ENCODE measurements at places on chromosomes 3 and 15. TPM values are rescaled to one million over a fixed set of nuclear protein-coding genes. Genes with fewer than 3 reads are reported as not detected.

DNA sequence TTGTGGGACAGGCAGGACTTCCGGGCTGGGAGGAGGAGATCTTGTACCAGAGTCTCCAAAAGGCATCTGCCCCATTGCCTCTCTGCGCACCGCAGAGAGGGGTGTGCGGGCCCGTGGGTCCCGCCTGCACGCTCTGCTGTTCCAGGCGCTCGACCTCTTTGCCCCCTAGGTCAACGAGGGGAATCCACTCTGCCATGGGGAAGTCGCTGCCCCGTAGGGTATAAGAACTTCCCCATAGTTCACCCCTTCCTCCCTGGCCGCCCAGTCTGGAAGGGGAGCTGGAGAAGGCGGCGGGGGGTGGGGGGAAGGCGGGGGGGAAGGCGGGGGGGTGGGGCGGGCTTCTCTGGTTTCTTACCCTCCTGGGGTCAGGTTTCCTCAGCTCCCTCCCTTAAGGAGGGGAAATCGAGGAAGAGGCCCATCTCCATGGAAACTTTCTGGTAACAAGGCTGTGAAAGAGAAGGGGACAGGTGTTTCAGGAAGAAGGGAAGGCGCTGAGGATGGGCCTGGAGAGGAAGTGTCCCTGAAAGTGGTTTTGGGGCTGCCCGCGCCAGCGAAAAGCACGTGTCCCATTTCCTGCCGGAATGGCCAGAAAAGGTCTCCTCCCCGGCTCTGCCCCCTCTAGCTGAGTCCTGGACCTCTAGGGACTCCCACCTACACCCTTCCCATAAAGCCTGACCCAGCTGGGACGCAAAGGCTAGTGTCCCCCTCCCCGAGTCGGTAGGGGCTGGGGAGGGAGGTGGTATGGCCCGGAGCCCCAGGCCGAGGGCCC, 27.5 kb downstream of the NR1I2 start:
- DNase-seq = no peak

DNA sequence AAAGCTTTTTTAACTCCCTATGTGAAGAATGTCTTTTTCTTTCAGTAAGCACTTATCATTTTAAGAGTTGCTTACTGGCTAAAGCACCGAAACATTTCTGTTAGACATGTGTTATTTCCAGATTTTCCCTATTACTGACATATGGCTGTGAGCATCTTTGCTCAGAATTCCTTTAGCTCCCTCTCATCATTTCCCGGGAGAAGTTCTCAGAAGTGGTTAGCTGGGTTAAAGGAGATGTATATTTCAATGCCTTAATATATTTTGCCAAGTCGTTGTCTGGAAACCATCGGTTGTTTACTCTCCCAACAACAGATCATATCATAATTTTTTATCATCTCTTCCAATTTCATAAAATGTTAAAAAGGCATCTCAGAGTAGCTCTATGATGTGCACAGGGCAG, 396.5 kb downstream of the OCA2 start:
- DNase-seq = no peak

DNA sequence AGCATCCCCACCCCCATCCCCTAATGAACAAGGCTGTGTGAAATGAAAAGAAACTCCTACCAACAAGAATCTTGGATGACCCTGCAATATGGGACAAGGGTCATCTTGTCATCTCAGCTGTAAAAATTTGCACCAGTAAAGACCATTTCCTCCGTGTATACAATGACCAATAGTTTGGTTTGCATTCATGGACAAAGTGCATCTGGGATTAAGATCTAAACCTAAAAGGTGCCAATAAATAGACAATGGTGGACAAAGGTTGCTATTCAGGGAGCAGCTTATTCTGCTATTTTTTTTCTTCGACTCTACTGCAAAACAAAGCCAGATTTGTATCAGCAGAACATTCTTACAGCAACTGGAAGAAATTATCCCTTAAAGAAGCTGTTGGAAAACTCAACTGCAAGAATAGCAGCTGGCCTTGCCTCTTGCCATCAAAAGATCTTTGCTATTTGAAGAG, 8.0 kb downstream of the MGLL start:
- no peak for DNase-seq

DNA sequence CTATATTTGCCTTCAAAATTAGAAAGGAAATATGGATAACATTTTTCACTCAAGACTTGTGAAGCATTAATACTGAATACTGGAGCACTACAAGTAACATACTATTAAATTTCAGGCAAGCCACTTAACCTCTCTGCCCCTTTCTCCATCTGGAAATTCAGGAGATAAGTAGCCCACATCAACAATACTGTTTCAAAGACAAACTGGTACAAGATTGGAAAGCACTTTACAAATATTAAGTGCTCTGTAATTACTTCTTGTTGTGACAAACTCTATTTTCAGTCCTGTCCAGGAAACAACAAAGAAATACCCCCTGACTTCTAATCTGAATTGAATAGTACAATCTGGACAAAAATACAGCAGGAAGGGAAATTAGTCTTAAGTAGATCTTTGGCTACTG, 49.3 kb downstream of the TMEM212 start:
- no peak for DNase-seq

GRCh38 chr15:57436961-57437360, 60.7 kb downstream of the CGNL1 start:
- DNase-seq = no peak

DNA sequence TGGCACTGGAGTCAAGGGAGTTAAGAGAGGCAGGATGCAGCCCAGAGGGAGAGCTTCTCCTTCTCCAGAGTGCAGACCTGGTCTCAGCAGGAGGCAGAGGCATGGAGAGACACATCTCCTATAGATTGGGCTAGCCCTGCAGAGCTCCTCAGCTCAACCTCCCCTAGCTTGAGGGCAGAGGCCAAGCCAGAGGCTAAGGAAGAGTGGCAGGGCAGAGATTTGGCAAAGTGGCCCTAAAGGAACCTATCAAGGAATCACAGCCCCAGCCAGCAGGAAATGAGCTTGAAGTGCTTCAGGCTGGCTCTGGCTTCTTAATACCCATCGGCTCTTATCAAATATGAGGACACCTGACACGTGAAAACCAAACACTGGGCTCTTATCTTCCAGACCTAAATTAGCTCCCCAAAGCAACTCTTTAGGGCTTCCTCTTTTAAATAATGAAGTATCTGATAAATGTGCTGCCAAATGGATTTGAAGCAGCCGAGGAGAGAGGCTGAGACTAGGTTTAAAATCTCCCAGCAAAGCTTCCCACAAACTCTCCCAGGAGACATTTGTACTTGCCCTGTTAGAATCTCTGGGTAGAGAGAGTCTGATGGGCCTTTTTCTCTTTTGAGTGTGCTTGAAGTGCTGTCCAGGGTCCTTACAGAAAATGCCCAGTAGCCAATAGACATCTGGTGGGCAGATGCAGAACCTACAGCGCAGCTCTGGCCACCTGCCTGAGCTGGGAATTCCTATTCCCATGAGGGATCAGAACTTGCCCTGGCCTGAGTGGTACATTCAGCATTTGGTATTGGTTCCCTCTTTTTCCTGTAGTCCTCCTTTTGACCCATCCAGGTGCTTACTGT, 271.4 kb downstream of the CLSTN2 start:
- DNase-seq = no peak

Gene CSPG5
- total RNA-seq = 0.44 TPM

Gene ASB14
- total RNA-seq = not detected

Gene GCHFR
- 56.0 TPM for total RNA-seq

Gene SPATA12
- not detected for total RNA-seq

Gene SPCS1
- total RNA-seq = 90.2 TPM

Gene SEMA3F
- 49.8 TPM for total RNA-seq
